ENCODE measurements at places on chromosomes 3 and 15.

DNA sequence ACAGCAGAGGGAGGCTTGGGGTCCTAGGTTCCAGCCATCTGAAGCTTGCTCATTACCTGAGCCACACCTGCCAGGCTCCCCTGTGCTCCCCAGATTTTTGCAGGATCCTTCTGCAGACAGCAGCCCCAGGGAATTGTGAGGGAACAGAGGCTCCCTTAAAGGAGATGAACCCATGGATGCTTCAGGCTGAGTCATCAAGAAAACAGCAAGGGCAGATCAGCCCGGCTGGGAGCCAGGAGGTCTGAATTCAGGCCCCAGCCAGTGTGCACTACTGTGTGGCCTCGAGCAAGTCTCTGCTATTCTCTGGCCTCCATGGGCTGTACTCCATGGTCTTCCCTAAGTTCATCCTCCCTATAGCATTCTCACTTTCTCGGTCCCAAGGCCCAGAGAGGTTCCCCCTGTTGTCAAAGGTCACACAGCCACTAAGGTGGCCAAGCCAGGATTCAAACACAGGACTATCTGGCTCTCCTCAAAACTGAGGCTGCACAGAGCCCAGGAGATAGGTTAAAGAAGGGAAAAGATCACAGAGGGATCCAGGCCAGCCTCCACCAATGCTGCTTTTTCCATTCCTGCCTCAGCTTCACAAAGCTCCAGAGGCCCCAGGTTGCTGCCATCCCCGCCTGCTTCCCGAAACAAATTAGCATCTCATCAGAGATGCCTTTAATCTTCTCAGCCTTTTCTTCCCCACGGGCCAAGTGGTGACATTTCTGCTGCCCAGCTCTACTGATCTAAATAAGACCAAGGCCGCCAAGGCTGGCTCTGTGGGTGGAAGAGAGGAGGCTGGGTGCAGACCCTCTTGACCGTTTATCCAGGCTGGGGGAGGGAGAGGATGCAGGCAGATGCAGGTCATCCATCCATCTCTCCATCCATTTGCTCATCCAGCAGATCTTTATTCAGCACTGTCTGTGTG, 21.2 kb upstream of the GRIP2 start:
- DNase-seq, result no peak

- no peak for DNase-seq
Observed at GRCh38 chr3:58779934-58780333, 113.4 kb upstream of the FAM3D start.

DNA sequence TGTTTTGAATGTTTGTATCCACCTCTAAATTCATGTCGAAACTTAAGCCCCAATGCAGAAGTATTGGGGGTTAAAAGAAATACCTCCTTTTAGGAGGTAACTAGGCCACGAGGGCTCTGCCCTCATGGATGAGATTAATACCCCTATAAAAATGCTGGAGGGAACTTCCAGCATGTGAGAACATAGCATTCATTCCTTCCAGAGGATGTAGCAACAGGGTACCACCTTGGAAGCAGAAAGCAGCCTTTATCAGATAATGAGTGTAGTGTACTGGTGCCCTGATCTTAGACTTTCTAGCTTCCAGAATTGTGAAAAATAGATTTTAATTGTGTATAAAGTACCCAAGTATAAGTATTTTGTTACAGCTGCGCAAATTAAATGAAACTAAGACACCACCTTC, 353.4 kb upstream of the MANF start:
- no peak for DNase-seq

DNA sequence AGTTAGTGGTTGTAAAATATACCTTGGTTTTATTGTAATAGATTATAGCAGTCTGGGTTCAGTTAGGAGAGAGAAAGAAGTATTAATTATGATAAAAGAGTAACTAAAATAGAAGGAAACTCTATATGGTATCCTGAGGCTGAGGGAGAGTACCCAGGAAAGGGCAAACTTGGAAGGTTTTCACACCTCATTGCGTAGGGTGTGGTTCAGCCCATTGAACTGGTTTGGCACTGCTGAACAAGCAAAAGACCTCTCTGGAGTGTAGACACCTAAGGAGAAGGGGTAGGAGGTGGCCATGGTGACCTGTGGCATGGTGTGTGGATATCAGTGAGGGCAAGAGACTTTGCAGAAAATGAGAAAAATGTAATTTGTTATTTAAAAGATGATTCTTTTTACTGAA, 63.5 kb downstream of the STT3B start:
- no peak for DNase-seq
